ENCODE measurements at places on chromosomes 2 and 18. TPM values are rescaled to one million over a fixed set of nuclear protein-coding genes. Genes with fewer than 3 reads are reported as not detected.

The CD28 gene
- total RNA-seq = 205 TPM

The PMAIP1 gene
- 37.7 TPM for total RNA-seq

The SERPINB5 gene
- total RNA-seq = not detected

The BIN1 gene
- total RNA-seq = 130 TPM

The NIFK gene
- 67.2 TPM for total RNA-seq

The ATP6V1C2 gene
- total RNA-seq = not detected

The PTPRN gene
- total RNA-seq = 0.33 TPM

The RBFA gene
- 13.9 TPM for total RNA-seq

The MC5R gene
- total RNA-seq = not detected

The POMC gene
- total RNA-seq = 2.7 TPM

The PLEK gene
- total RNA-seq = 10.9 TPM

The FER1L5 gene
- total RNA-seq = not detected

The FAM110C gene
- total RNA-seq = 4.8 TPM

The DSG4 gene
- total RNA-seq = not detected

The SLC9A4 gene
- 0.15 TPM for total RNA-seq

The KCMF1 gene
- 92.9 TPM for total RNA-seq

The FSHR gene
- total RNA-seq = not detected

The PKDCC gene
- not detected for total RNA-seq

The CEBPZ gene
- 43.7 TPM for total RNA-seq

Measured in activated CD4-positive, alpha-beta memory T cell treated with anti-CD3 and anti-CD28 coated beads, Interleukin-2, amount 10 ng/mL, durations not matched to agents 7 days and 5 days (primary cell).